ENCODE measurements at places on chromosomes 7 and 10.

GRCh38 chr10:127090138-127090537 lies 106.3 kb downstream of the INSYN2A start:
- no peak for DNase-seq

DNA sequence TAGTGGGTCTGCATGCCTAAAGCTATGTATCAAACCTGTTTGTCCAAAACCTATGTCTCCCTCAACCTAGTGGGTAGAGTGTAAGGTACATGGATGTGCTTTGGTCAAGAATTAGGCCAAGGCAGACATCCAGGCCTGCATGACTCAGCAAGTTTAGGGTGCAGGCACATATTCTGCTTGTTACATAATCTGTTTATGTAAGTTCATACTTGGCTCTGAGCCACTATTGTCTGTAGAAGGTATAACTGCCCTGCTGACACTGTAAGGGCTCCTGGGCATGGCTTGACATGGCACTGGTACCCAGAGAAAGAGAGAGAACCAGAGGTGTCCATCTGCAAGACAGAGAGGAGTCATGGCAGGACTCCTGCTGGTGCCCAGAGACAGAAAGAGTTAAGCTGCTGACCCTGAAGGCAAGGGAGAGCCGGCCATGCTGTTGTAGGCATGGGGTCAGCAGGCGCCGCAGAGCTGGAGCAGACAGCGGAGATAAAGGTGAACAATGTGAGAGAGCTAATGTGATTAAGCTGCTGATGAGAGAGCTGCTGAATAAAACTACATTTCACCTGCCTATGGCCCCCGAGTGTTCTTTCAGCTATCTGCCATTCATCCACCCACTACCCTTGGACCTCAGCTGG lies 118.5 kb upstream of the TMEM106B start:
- no peak for DNase-seq

DNA sequence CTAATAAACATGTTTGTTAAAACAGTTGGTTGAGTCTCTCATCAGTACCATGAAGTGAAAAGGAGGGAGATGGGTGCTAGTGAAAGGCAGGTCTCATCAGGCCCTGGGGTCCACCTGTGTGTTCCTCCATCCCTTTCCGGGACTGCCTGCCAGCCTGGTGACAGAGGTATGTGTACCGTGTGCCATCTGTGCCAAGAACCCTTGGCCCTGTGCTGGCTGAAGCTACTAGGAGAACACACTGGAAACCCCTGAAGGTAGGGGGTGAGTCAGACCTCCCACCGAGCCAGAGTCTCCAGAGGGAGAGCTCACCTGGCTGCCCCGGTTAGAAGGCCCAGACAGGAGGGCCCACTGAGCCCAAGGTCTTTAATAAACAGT lies 2.3 kb downstream of the DDIT4 start:
- DNase-seq, result no peak

GRCh38 chr7:30965883-30966282 lies 2.1 kb downstream of the GHRHR start:
- no peak for DNase-seq

- DNase-seq, result no peak
These were observed 35.3 kb upstream of the ZRANB1 start for GRCh38 chr10:124906551-124907001.

All from GOT3 (cell line).